Left ventricle myocardium superior (tissue), 1 donor: ENCODE measurements at places on chromosomes 1 and 21. TPM values are rescaled to one million over a fixed set of nuclear protein-coding genes. Genes with fewer than 3 reads are reported as not detected.
A peak's percentile ranks its signal among the peaks of the same experiment; 100 is the strongest.

GRCh38 chr1:235416662-235417049, 49.4 kb downstream of the TBCE start:
- DNase-seq = no peak

DNA sequence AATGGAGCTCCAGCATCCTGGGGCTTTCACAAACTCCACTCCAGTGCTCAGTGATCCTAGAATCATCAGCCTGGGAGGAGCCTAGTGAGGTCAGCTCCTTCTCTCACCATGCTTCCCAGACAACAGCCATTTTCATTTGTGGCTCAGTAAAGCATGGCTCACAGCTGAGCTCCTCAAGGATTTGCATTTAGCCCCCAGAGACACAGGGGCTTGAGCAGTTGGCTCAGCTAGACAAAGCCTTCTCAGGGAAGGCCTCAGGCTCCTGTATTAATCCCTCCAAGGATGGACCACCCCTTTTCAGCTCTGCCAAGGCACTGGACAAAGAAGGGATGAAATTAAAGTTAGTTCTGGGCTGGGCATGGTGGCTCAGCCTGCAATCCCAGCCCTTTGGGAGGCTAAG, 39.5 kb downstream of the ERI3 start:
- no peak for DNase-seq

DNA sequence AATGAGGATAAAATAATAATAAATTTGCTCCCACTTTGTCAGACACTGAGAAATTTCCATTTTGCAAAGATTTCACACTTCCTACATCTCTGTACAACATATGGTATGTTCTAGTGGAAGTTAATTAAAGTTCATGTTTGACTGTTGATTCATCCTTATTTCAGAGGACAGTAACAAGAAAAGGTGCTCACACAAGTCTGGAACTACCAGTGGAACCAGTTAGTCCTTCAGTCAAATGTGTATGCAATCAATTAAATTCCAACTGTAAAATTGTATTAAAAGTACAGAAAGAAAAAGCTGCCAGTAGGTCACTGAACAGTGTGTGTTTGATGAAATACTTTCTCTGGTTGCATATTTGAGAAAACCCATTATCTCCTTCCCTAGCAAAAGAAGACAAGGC, 496.0 kb upstream of the PKN2 start:
- no peak for DNase-seq

DNA sequence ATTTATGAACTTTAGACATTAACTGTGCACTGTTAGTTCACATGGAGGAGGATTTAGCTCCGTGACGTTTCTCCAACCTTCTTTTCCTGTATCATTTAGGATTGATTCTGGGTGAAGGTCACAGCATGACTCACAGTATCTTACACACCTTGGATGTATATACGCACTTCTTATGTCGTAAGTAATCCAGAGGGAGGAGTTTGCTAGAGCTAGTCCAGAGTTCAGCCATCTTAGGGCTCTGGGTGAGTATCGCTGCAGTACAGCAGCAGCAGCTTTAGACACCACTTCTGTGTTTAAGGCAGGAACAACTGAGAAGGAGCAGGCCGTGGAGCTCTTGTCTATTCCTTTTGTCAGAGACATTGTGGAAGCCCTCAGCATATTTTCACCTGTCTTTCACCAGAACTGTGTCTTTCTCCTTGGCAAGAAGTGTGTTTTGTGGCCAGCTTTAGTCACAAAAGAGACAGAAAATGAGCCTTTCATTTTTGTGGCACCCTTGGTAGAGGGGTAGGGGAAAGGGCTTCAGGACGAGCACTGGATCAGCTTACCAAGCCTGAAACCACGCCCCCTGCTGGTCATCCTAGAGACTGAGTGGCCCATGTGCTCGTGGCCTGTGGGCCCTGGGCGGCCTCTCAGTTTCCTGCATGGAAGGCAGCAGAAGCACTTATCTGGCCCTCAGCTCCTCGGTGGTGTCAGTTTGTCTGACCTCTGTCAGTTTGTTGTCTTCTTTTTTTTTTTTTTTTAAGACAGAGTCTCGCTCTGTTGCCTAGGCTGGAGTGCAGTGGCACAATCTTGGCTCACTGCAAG, 64.0 kb downstream of the ADARB1 start:
- peak; percentile 78 for DNase-seq

- DNase-seq = no peak
Observed at GRCh38 chr1:41513383-41513735, 28.9 kb upstream of the EDN2 start.

- DNase-seq = no peak
Observed at GRCh38 chr1:51709951-51710350, 93.1 kb downstream of the OSBPL9 start.

GRCh38 chr1:51675177-51675780, 58.4 kb downstream of the OSBPL9 start:
- no peak for DNase-seq

DNA sequence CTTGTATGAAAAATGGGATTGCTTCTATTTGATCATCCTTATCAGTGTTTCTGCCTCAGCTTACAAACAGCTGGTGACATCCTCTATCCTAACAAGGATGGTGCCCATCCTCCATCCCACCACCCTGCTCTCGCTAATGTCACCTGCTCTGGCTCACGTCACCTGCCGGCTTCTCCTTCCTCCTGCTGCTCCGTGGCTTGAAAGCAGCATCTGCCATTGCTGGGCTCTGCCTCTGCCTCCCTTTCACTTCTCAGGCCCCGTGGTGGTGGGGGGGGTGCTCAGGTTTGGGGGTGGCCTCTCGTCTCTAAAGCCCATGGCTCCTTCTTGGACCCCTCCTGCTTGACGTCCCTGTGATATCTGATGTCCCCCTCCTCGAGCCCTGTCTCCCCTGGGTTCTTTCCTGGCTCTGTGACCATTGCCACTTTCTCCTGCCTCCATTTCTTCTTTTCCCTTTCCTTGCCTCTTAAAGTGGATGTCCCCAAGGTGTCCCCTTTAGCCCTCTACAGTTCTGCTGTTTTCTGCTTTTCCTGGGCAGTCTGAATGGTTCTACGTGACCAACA, 135.5 kb upstream of the ERRFI1 start:
- no peak for DNase-seq

- no peak for DNase-seq
Observed at GRCh38 chr1:177780096-177780700, 189.7 kb downstream of the SEC16B start.

DNA sequence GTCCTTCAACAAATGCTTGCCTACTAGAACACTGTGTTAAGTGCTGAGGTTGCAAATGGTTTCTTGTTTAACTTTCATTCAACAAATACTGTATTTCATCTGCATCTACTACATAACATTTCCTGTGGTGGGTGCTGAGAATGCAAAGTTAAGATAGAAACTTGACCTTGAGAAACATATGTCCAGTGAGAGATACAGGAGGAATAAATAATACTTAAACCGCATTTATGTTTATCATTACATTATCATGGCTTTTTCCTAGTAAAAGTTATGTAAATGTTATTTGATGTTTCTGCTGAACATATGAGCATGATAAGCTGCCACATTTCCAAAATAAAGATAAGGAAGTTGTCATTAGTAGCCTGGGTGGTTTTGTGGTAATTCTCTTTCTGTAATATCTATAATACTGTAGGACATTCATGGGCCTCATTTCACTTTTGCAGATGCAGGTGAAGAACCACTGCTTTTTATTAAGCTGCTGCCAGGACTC, 590.4 kb downstream of the PLPP3 start:
- DNase-seq = no peak

DNA sequence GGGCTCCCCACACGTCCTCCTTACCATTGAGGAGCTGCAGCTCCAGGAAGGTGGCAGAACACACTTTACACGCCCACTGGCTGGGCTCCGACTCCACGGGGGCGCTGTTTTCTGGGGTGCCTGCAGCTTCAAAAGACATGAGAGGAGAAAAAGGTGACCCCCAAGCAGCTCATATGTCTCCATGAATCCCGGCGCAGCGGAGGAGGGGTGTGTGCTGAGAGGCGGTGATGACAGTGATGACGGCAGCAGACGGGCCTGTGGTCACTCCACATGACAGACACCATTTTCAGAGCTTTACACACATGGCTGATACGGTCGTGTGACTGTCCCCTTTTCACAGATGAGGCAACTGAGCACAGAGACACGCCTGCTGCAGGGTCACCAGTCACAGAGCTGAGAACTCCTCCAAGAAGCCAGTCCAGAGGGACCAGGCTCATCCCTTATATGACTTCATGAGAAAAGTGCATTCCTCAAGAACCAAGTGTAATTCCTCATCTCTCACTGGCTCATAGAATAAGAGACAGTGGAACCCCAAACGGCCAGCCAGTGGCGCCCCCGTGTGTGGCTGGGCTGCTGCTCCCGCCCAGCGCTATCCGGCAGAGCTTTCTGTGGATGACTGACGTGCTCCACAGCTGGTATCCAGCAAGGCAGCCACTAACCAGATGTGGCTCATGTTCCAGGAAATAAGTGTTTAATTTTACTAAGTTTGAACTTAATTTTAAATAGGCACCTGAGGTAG, 31.9 kb downstream of the PRDM15 start:
- DNase-seq = no peak

DNA sequence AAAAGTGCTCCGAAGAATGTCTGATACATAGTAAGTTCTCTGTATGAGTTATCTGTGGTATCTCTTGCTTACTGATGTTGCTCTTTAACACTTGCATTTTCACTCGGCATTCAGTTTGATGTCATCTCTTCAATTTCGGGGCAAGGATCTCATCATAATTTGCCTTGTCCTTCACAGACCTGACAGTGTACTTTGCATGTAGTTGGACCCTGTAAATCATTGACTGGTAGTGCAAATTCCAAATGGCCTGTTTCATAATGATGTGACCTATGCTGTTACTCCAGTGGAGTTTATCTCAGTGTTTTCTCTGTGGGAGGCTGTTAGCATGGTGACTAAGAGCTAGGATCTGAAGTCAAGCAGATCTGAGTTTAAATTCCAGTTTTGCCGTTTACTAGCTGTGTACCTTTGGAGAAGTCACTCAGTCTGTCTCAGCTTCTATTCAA, 34.2 kb upstream of the ABCD3 start:
- DNase-seq = no peak

GRCh38 chr1:26856604-26857469, 6.1 kb upstream of the SFN start:
- no peak for DNase-seq

The CELA2B gene
- total RNA-seq = not detected

The OR2L2 gene
- 0.05 TPM for total RNA-seq

The RIIAD1 gene
- 4.4 TPM for total RNA-seq
